Immature natural killer cell (primary cell): ENCODE measurements at places on chromosomes 3 and 15. TPM values are rescaled to one million over a fixed set of nuclear protein-coding genes. Genes with fewer than 3 reads are reported as not detected.

OSTN gene
- not detected for polyA plus RNA-seq

CTXND1 gene
- polyA plus RNA-seq = not detected

- no peak overlapping the region for H3K27ac ChIP-seq
- H3K36me3 ChIP-seq = peaks cover 12% of the 10 kb centered on the region
- no peak overlapping the region for H3K4me3 ChIP-seq
- DNase-seq = no peak
These were observed 308.9 kb downstream of the CTNNB1 start for GRCh38 chr3:41508063-41508696.

GRCh38 chr3:45412763-45413162 is 24.4 kb downstream of the LARS2 start:
- no peaks in the 10 kb centered on the region for H3K27me3 ChIP-seq
- no peak for DNase-seq
- H3K4me1 ChIP-seq = peaks cover 15% of the 10 kb centered on the region
- H3K27ac ChIP-seq = no peak overlapping the region
- peaks cover 12% of the 10 kb centered on the region for H3K36me3 ChIP-seq
- H3K4me3 ChIP-seq = no peak overlapping the region

TMEM207 gene
- polyA plus RNA-seq = not detected

DNA sequence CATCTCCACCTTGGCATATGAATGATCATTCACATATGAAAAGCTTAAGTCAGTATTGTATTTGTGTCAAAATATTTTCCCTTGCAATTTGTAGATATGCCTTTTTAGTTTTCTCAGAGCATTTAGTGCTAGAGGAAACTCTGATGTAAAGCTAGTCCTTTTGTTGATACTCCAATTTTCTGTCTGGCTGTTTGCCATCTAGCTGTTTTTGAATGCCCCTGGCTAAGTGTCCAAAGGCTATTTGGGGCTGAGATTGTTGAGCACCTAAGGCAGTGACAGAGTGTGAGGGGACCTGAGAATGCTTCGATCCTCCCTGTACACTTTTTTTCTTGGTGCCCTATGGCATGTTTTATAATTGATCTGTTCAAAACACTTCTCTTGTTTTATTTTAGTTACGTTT is 3.1 kb downstream of the SLC51B start:
- H3K4me3 ChIP-seq = no peak overlapping the region
- H3K4me1 ChIP-seq = peaks cover 18% of the 10 kb centered on the region

DNA sequence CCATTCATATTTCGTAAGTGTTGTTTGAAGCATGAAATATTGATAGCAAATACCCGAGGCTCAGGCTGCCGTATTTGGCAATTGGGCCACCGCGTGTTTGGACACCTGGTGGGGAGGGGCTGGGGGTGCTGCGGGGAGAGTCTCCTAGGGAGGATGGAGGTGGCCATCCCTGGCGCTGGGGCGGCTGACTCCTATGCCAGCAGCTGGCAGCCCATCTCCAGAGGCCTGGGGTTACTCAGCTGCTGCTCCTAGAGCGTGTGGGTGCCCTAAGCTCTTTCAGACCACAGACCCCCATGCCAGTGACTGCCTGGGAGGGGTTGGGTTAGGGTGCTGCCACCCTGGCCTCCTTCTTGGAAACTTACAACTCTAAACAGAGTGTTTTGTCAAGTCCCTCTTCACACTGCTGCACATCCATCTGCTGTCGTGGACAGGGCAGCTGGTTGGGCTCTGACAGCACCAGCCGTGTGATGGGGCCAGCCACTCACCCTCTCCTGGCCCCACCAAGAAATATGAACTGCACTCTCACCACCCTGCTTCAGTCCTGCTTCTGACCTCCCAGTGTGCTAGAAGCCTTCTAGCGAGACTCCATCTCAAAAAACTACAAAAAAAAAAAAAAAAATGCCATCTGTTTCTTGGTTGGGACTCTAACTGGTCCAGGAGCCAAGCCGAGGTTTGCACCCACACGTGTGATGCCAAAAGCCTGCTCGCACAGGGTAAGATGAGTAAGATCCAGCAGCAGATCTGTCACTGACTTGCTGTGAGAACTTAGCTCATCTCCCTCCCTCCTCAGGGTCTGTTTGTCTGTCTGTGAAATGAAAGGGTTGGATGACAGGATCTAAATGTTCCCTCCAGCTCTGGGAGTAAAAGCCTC is 156.2 kb downstream of the MEGF11 start:
- H3K4me1 ChIP-seq = no peaks in the 10 kb centered on the region
- H3K27ac ChIP-seq = no peak overlapping the region
- H3K36me3 ChIP-seq = no peaks in the 10 kb centered on the region
